Stimulated activated CD8-positive, alpha-beta memory T cell treated with anti-CD3 and anti-CD28 coated beads, Interleukin-15, amount 100 ng/mL, for 4 hours (primary cell): ENCODE measurements at places on chromosomes 2 and 18.
A peak's percentile ranks its signal among the peaks of the same experiment; 100 is the strongest.

- no peak for DNase-seq
These were observed 54.3 kb downstream of the ABCA12 start for GRCh38 chr2:215084080-215084479.

DNA sequence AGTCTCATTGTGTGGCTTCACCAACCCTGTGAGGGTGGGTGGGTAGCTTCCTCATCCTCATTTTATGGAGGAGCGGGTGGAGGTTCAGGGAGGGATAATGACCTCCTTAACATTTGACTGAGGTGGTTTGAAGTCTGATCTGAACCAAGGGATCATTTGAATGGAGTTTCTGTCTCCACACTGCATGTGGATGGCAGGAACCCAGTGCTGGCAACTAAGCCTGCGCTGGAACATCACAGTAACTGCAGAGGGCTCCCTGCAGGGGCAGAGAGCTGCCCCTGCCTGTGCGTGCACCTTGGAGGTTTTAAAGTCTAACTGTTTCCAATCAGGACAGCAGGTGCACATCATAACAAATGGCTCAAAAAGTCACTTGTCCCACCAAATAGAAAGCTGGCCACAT, 3.3 kb downstream of the AGAP1 start:
- no peak for DNase-seq

DNA sequence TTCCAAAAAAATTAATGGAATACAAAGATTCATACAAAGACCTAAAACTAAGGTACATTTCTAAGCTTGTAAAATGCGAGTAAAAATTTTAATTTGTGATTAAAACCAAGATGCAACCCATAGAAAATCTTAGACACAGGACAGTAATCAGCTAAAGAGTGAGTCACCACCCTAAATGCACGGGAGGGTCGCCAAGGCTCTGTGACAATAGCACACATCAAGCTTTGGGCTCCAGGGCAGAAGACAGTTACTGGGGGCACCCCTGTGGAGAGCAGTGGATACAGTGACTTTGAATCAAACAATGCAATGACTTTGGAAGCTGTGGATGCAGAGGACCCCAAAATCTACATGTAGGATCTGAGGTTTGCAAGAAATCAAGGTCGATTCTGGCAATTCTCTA, 7.5 kb downstream of the FLACC1 start:
- DNase-seq = no peak

- no peak for DNase-seq
These were observed 80.7 kb downstream of the FHOD3 start for GRCh38 chr18:36378205-36378604.

GRCh38 chr2:164542581-164543021, 78.7 kb downstream of the GRB14 start:
- DNase-seq = no peak

DNA sequence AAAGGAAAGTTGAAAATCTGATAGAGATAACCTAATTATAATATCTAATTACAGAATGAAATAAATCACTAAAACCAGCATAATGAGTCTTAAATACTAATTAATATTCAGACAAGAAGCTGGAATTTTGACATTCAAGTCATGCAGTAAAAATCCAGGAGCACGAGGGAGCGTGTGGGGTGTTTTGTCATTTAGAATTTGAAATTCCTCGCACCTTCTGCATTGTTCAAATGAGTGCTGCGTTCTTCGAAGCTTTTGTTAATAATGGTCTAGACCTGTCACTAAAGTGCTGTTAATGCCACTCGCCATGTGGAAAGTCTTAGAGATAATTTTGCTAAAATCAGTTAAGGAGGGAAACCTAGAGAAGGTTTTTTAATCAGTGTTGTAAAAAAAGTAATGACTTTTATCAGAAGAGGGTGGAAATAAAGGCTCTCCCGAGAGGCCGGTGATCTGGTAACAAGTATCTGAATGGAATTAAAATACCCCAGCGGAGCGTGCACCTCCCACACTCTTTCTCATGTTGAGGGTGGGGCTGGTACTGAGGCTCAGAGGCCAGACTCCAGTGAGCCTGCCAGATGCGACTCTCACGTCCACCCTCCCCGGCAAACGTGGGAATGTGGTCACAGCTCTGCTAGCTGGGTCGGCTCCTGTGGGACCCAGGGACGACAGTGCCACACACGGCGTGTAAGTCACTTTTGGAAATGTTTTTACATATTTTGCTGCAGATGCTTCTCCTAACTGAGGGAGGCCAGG, 69.4 kb upstream of the MYT1L start:
- DNase-seq = no peak

DNA sequence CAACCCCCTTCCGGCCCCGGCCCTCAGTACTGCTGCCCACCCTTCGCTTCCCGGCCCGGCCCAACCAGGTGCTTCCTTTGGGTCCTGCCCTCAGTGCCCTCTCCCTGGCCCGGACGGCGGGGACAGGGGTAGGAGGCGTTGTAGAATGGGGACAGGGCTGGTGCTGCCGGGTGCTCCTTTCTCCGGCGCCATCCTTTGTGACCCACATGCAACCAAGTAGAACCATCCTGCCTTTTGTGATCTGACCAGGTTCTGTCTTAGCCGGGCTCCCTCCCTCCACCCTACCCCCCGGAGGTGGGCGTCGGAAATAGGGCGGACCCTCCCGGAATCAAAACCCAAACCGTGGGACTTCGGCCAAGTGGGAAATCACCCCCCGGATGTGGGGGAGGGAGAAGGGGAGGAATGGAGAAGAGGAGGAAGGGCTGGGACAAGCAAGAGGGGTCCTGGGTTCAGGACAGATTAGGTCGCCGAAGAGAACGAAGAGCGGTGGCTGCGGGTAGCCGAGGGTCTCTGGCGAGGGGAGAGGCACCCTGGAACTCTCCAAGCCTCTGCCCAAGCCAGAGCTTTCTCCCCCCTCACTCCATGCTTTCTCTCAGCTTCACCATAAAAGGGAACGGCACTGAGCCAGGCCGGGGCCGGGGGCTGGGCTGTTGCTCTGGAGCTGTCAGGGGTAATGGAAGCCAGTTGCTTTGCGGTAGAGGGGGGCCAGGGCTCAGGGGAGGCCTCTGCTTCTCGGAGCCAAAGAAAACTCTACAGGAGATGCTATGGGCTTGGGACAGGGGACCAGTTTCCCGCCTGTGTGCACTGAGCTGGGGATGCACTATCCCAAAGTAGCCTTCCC, 756 bp upstream of the OST4 start:
- DNase-seq = no peak

DNA sequence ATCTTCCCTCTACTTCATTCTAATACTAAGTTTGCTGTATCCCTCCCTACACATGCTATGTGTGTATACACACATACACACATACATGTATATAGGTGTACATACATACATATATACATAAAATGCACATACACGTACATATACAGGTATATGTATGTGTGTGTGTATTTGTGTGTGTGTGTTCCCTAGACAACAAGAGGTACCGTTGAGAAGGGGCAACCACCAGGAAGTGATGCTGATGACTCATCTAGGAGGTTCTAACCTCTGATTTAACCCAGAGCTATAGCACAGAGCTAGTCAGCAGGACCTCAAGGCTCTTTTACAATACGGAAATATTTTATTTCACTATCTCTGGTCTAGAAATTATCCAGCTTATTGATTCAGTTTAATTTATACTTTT, 139.2 kb downstream of the LAMA3 start:
- DNase-seq = peak; percentile 32

- DNase-seq = no peak
These were observed 50.8 kb downstream of the DNMT3A start for GRCh38 chr2:25290811-25291495.

GRCh38 chr2:219551441-219552381, 7.9 kb downstream of the TMEM198 start:
- no peak for DNase-seq

- no peak for DNase-seq
These were observed 4.8 kb upstream of the MRPL44 start for GRCh38 chr2:223952280-223952968.

- no peak for DNase-seq
These were observed 402.6 kb upstream of the MEIS1 start for GRCh38 chr2:66032226-66032775.

GRCh38 chr18:13646633-13647032, 79.7 kb downstream of the FAM210A start:
- DNase-seq = no peak

- no peak for DNase-seq
These were observed 133.1 kb downstream of the NBAS start for GRCh38 chr2:15427987-15428386.

DNA sequence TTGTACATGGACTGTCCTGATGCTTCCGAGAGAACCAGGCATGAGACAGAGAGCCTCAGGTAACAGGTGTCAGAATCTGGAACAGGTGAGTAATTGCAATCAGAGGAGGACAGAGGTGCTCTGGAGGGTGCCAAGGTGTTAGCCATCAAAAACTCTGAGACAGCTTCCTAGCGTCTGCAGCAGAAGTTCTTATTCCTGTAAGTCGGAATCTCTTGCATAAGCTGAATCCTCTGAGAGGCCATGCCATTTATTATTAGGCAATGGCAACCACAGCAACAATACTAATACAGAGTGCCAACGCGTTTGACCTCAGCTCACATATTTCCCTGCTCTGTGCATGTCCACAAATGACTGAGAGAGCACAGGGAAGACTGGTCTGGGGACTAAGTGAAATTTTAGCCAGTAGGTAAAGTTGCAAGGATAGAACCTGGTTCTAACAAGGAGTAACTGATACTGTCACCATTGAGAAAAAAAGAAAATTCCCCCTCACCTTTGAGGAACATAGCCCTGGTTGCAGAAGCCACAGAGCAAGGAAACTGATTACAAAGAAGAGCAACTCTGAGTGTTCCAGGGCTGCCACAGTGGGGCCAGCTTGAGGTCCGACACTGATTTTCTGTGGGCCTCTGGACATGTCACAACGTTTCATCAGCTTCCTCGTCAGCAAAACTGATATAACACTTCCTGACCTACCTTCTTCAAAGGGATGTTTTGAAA, 55.1 kb upstream of the ACSL3 start:
- DNase-seq = no peak

DNA sequence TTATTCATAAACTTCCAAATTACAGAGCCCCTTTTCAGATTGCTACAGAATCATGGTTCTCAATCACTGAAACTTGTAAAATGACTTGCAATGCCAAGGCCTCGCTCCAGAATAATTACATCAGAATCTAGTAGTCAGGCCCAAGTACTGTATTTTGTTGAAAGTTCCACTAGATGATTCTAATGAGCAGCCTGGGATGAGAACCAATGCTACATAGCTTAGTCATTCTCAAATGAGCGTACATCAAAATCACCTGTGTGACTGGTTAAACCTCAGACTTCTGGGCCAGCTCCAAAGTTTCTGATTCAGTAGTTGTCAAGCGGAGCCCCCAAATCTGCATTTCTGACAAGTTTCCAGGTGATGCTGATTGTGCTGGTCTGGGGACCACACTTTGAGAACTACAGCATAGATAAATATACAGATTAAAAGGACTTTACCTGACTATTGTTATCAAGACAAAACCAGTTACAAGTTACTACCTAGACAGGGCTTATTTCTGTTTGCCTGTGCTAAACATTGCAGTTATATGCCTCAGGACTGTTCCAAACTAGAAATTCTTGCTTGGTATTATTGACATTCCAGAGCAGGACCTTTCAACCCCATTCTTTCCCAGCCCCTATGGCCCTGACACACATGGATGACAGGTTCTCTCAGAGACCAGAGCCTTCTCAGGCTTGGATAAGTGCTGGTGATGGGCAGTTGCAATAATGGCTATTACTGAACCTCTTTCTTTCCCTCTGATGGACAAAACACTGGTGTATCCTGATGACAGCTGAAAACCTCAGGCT, 83.1 kb downstream of the UPP2 start:
- no peak for DNase-seq

- DNase-seq = no peak
These were observed 223.1 kb upstream of the FBXO11 start for GRCh38 chr2:48129293-48129950.

DNA sequence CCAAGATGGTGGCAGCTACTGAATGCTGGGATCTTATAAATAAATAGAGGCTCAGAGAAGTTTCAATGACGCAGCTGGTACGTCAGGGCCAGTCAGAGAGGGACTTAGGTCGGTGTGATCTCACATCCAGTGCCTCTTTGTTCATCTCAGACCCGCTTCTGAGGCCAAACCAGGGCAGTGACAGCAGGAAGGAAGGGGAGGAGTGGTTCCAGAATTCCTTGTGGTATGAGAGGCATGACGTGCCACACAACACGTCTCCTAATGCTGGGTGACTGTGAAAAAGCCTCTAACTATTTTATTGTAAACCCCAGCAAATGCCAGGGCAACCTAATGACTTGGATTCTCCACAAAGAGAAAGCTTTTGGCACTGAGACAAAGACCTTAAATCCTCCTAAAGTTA, 423.3 kb downstream of the LPIN1 start:
- DNase-seq = no peak

GRCh38 chr2:11807156-11808015, 61.0 kb downstream of the LPIN1 start:
- DNase-seq = no peak

DNA sequence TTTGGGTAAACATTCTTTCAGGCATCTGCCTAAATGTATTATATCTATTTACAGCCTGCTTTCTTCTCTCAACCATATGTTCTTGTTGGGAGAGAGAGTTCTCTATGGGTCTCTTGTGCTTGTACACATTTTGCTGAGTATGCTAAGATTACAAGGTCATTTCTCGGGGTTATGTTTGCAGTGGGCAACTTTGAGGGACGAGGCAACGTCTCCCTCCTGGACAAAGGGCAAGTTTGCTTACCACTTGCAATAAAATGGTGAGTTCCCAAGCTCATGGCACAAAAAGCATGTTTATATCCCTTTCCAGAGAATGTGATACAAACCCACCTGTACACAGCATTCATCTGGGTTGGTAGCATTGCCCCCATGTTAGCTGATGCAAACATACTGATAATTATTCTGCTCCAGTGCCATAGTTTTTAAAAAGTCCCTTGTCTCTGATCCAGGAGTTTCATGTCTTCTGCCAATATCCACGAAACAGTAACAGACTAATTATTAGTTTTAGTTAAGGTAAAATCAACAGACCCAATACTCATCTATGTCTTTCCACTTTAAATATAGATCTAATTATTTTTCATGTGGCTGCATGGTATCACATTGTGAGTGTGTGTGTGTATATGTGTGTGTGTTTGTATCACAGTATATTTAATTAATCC, 84.2 kb upstream of the MAPK4 start:
- DNase-seq = no peak
